ENCODE measurements at places on chromosomes 4 and X. TPM values are rescaled to one million over a fixed set of nuclear protein-coding genes. Genes with fewer than 3 reads are reported as not detected.
A peak's percentile ranks its signal among the peaks of the same experiment; 100 is the strongest.

GPR82 gene
- not detected for total RNA-seq

RAB39B gene
- not detected for total RNA-seq

FMR1NB gene
- total RNA-seq: not detected

UGT8 gene
- total RNA-seq: not detected

PRDM8 gene
- 8.5 TPM for total RNA-seq

HERC5 gene
- 4.9 TPM for total RNA-seq

TMPRSS11F gene
- total RNA-seq: not detected

DNA sequence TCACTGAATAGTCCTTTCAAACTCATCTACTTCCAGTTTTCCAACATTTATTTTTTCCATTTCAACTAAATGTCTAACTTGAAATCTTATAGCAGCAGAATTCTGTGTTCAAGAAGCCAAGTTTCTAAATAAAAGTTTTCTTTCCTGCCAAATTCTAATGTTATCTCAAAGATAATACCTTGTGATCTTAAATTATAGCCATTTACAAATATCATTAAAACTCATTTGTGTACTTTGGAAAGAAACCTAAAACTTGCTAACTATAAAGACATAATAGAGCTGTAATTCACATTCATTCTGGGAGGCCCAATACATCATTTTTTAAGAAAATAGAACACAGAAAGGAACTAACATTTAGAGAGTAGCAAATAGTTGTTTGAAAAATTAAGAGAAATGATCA lies 83.9 kb downstream of the MAD2L1 start:
- DNase-seq: no peak

- peak; percentile 38 for DNase-seq
These were observed 163.6 kb upstream of the FAT1 start for GRCh38 chr4:186887291-186887700.

- no peak for DNase-seq
These were observed 253.3 kb upstream of the ETNPPL start for GRCh38 chr4:109016200-109016599.

DNA sequence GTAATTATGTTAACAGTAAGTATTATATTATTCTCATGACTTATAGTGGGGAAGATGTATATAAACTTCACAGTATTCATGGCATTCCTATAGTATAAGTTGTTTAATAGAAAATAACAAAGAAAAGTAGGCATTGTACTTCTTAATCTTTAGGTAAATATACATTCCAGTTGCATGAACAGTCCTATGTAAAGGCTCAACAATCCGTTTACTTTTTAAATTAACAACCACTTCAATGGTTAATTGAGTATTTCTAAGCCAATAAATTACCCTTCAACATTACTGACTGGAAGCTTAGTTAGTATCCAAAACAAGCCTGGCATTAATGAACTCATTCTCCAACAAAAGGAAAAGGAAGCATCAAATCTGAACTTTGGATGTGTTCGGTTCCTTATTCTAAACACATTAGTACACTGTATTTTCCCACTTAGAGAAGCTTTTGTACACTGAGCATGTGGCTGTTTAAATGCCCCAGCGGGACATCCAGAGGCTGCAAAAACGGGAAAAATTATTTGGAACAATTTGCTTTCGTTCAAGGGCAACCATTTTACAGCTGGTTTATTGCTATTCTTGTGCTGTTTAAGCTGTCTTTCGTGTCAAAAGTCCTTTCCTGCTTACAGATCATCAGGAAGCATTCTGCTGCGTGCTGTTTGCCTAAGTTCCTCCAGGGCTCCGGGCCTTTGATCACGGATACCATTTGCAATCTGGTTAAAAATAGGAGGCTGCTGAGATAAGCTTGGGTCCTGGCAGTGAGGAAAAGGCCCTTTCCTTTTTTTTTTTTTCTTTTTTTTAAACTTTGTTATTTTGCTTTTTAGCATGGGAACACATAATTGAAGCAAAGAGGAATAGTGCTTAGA lies 460.3 kb downstream of the SPRY1 start:
- DNase-seq: no peak

DNA sequence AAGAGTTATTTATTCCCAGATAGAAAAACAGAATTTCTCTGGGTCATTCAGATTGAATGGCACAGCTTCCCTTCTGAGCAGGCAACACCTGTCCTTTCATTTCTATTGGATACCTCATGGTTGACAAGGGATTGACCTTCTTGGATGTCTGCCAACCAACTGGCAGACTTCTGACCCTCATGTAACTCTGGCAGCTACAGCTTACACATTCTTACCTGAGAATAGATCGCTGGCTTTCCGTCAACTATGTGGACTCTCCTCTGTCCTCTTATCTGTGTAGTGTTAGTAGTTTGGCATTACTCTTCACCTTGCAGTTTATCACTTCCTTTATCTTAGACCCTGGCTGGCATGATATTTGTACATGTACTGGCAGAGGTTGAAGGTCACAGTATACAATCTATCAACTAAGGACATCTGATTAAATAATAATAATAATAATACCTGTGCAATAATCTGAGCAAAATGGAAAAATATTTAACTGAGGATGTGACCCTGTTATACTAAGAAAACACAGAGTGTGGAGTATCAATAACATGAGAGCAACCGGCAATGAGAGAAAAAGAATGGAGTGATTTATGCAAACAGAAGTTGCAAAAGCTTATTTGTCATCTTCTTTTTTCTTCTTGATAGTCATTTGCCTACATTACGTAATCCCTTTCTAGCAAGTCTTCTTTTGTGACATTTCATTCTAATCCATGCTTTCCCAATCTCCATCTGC lies 1118.2 kb downstream of the ARAP2 start:
- DNase-seq: no peak

DNA sequence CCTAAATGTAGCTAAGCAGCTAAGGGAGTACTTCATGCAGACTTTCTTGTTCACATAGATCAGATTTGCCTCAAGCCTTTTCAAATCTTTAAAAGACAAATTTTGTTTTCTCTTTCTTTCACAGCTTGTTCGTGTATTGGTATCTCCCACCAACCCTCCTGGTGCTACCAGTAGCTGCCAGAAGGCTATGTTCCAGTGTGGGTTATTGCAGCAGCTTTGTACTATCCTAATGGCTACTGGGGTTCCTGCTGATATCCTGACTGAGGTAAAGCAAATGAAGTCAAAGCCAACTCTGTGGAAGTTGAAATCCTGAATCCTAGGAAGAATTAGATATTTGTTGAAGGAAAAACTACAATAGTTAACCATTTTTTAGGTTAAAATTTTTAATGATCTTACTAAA lies 62.6 kb downstream of the USO1 start:
- DNase-seq: no peak

- DNase-seq: no peak
These were observed 35.6 kb upstream of the UGDH start for GRCh38 chr4:39562792-39563191.

Data from SJSA1 (cell line).